ENCODE measurements at places on chromosomes 5 and 9. TPM values are rescaled to one million over a fixed set of nuclear protein-coding genes. Genes with fewer than 3 reads are reported as not detected.

The WNT8A gene
- polyA plus RNA-seq = not detected

The ITGA2 gene
- 43.3 TPM for polyA plus RNA-seq

The GPR151 gene
- polyA plus RNA-seq = not detected

The SARDH gene
- polyA plus RNA-seq = 13.4 TPM

The ANKRD34B gene
- polyA plus RNA-seq = not detected

The PCDHB10 gene
- polyA plus RNA-seq = 7.5 TPM

The PCSK1 gene
- polyA plus RNA-seq = 0.43 TPM

The NIM1K gene
- 0.44 TPM for polyA plus RNA-seq

The TRIO gene
- 70.4 TPM for polyA plus RNA-seq

The PCDHGA10 gene
- 4.7 TPM for polyA plus RNA-seq

The NR6A1 gene
- polyA plus RNA-seq = 1.5 TPM

The EQTN gene
- polyA plus RNA-seq = 0.44 TPM

The COL5A1 gene
- polyA plus RNA-seq = 130 TPM

The BARHL1 gene
- polyA plus RNA-seq = not detected

The EIF4E1B gene
- not detected for polyA plus RNA-seq

The ANGPTL2 gene
- 34.2 TPM for polyA plus RNA-seq

The CD74 gene
- polyA plus RNA-seq = 121 TPM

The DNAJB5 gene
- 9.3 TPM for polyA plus RNA-seq

The CLIC3 gene
- polyA plus RNA-seq = 74.3 TPM

The ARL14EPL gene
- not detected for polyA plus RNA-seq

The KIF12 gene
- 43.5 TPM for polyA plus RNA-seq

The GABRA1 gene
- polyA plus RNA-seq = 0.60 TPM

The TAF1L gene
- 0.09 TPM for polyA plus RNA-seq

The LYSMD3 gene
- polyA plus RNA-seq = 21.2 TPM

The BTNL8 gene
- 1.1 TPM for polyA plus RNA-seq
